Gastrocnemius medialis (tissue), 4 donors: ENCODE measurements at places on chromosomes 16 and 17. TPM values are rescaled to one million over a fixed set of nuclear protein-coding genes. Genes with fewer than 3 reads are reported as not detected.

The KRTAP4-9 gene
- not detected for total RNA-seq

The ABCC12 gene
- not detected for total RNA-seq

The HSD17B1 gene
- 0.47 TPM for total RNA-seq

The ANKRD40CL gene
- total RNA-seq = not detected

The ZNF747 gene
- total RNA-seq = 10.3 TPM

The RAB26 gene
- total RNA-seq = not detected

The DOC2B gene
- 1.1 TPM for total RNA-seq

The RANBP10 gene
- total RNA-seq = 46.6 TPM

The TGFB1I1 gene
- total RNA-seq = 6.4 TPM

The ITGAD gene
- not detected for total RNA-seq

The DNAH3 gene
- 0.47 TPM for total RNA-seq

The HP gene
- 1.5 TPM for total RNA-seq

The CRHR1 gene
- not detected for total RNA-seq

The LPO gene
- not detected for total RNA-seq

The KRT34 gene
- not detected for total RNA-seq

The ALOX12 gene
- not detected for total RNA-seq

The MINK1 gene
- total RNA-seq = 12.6 TPM

The LRRC37A2 gene
- 15.1 TPM for total RNA-seq

The TAOK1 gene
- total RNA-seq = 33.9 TPM

The NME2 gene
- total RNA-seq = 666 TPM

The TMEM98 gene
- total RNA-seq = 5.9 TPM

The KRTAP1-5 gene
- not detected for total RNA-seq

The CNGB1 gene
- total RNA-seq = not detected

The UNC13D gene
- total RNA-seq = 9.4 TPM

The GPRC5C gene
- total RNA-seq = 134 TPM

The SPAG5 gene
- total RNA-seq = 1.4 TPM

The CCL14 gene
- total RNA-seq = 4.9 TPM
